ENCODE measurements at places on chromosomes 2 and 18. TPM values are rescaled to one million over a fixed set of nuclear protein-coding genes. Genes with fewer than 3 reads are reported as not detected.
A peak's percentile ranks its signal among the peaks of the same experiment; 100 is the strongest.

- no peak for DNase-seq
Measured at GRCh38 chr2:233766416-233766815, 6.3 kb downstream of the UGT1A1 start.

Gene TGFA
- not detected for total RNA-seq

GRCh38 chr2:44201648-44202165 lies 33.0 kb downstream of the PPM1B start:
- no peak for DNase-seq

DNA sequence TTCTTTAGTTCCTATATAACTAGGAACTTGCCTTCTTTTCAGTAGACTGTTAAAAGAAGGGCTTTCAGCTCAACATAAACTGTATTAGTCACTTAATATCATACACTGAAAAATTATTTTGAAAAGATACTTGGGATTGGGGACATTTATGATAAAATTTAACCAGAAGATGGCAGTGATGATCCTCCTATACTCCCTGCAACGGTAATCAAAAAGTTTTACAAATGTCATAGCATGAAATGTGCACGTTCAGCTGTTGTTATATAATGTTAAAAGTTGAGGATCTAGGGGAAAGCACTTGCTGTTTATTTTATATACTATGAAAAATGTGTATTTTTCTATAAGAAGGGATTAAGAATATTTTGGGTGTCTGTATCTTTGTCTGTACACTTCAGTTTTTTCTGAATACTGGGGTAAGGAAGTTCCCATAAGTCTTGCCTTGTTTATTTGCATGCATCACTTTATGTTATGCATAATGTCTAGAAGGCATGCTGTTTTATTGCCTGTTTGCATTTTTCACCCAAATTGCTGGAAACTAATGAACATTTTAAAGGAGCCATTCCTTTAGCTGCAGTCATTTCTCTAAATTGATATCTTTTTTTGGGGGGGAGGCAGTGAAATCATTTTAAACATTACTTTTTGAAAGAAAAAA lies 19.0 kb downstream of the DYNC1I2 start:
- peak; percentile 37 for DNase-seq

- DNase-seq: no peak
Measured at GRCh38 chr2:24461685-24462084, 29.4 kb upstream of the NCOA1 start.

Gene OTOS
- not detected for total RNA-seq

DNA sequence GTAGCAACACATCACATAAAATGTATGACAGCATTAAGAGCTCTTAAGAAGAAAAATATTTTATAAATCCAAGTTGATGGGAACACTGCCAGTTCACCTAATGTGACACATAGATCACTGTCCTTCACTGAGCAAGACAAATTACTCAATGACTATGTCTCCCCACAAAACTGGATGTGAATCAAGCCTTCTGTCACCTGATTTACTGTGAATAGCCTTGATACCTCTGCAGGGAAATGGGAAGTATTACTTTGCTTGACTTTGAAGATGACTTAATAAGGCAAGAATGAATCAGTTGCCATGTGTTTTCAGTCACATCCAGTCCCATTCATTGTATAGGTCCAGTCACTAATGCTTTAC lies 94.6 kb downstream of the NYAP2 start:
- DNase-seq: no peak

Gene SKOR2
- total RNA-seq: not detected

Gene IL18RAP
- total RNA-seq: not detected

Gene PSMA8
- total RNA-seq: 0.37 TPM

Gene BAZ2B
- 11.8 TPM for total RNA-seq

- DNase-seq: no peak
Measured at GRCh38 chr2:26635401-26635800, 5.8 kb downstream of the CIB4 start.

DNA sequence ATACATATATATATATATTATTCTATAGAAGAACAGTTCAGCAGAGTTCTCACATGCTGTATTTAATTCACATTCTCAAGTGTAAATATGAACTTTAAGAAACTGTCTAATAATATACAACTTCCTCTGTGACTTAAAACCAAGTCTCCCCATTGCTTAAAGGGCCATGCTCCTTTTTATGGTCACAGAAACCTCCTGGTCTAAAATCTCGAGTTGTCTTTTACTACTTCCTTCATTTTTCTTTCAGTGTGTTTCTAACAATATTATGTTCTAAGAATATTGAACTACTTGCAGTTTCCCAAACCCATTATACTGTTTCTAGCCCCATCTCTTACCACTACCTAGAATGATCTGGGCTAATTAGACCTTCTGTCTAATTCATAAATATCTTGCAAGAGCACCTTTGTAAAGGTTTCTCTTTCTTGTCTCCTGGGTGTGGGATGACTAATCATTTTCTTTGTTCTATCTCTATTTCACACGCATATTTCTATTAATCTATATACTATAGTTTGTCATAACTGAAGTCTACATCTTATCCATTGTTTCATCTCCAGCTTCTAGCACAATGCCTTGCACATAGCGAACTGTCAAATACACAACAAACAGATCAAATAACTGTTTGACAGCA lies 48.8 kb downstream of the ERBB4 start:
- DNase-seq: no peak

DNA sequence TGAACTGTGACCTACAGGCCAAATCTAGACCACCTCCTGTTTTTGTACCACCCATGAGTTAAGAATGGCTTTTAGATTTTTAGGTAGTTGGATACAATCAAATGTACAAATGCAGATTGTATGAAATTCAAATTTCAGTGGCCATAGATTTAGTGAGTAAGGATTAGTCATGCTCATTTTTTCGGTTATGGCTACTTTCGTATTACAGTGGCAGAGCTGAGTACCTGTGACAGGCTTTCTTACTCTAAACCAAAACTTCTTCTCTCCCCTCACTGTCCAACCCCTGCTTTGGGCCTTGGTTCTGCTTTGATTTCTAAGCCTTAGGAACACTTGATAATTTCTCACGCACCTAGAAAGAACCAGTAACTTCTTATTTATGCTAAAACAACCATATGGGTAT lies 82.1 kb downstream of the CDC42EP3 start:
- DNase-seq: no peak

DNA sequence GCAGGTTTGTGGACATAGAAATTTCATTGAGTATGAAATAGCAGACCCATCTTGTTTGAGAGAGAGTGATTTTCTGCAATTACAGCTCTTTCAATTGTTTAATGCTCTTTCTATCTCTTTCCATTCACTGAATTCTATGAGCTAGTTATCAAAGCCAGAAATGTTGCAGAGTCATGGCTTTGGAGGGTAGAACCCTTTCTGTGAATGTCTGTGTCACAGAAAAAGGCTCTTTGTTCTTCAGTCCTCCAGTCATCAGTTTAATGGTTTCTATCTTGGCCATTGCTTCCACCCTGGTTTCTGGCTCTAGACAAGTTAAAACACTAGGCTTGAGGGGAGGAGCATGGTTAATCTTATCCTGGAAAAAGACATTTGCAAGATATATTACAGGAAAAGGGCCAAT lies 655.0 kb downstream of the STK39 start:
- DNase-seq: no peak

- peak; percentile 89 for DNase-seq
Measured at GRCh38 chr2:60553495-60554073, at the start of gene BCL11A. BCL11A (minus strand) TSS chr2:60553654; CDS start chr2:60553270, 384 bp downstream.

DNA sequence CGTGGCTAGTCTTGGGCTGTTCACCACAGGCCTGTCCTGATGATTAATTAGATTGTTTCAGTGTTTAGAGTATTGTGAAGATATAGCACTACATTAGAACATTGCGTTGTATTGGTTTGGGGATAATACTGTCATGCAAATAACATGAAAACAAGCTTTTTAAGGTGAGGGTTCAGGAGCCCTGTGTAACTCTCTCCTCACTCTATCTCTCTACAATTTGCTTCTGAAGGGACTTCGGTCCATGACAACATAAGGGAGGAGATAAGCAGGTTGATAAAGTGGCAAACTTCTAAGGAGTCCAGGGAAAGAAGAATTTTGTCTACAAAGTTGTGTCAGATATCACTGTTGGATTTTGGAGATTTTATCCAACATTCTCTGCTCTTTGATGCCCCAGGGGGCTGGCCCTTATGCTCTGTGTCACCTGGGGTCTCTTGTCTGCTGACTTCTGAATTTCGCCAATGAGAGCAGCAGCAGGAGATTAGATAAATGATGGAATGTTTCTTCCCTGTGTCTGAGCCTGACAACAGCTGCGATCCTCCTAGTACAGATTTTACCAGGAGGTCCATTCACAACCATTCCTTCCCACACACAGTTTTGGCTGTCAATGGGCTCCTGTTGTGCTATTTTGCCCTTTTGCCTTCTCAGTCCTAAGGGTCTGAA lies 3.3 kb downstream of the TNP1 start:
- no peak for DNase-seq

Gene FAM210A
- total RNA-seq: 21.8 TPM

- no peak for DNase-seq
Measured at GRCh38 chr2:142025394-142025793, 105.4 kb downstream of the LRP1B start.

- no peak for DNase-seq
Measured at GRCh38 chr2:57576983-57577382, 469.6 kb upstream of the VRK2 start.

- no peak for DNase-seq
Measured at GRCh38 chr18:8730080-8730827, 24.9 kb downstream of the MTCL1 start.

DNA sequence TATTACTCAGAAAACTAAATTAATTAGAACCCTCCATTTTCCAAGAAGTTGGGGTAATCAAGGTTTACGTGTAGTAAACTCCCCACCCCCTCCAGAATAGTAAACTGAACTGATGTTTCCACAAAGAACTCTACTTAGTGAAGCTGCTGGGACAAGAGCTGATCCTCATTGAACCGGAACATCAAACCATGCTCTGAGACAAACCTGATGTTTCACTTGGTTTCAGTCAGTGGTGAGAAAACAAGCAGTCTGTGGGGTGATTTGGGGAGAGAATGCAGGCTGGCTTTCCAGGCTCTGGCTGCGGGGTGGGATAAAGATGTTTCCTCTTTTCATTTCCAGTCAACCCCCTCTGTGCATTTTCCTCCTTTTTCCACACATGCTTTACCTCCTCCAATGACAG lies 38.2 kb downstream of the CELF4 start:
- DNase-seq: peak; percentile 37

DNA sequence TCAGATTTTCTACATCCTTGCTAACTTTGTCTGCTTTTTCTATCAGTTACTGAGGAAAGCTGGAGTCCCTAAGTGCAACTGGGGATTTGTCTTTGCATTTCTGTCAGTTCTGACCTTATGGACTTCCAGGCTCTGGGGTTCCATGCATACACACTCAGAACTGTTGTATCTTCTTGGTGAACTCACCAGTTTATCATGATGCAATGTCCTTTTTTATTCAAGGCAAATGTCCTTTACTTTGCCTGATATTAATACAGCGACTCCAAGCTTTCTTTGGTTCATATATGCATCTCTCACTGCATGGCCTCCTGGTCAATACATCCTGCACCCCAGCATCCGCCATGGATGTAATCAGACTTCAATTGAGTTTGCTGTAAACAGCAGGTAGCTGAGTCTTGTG lies 44.7 kb downstream of the SLC66A2 start:
- no peak for DNase-seq

- no peak for DNase-seq
Measured at GRCh38 chr2:38039121-38039910, 36.6 kb downstream of the CYP1B1 start.

- DNase-seq: no peak
Measured at GRCh38 chr2:29382486-29382885, 267.3 kb downstream of the CLIP4 start.

DNA sequence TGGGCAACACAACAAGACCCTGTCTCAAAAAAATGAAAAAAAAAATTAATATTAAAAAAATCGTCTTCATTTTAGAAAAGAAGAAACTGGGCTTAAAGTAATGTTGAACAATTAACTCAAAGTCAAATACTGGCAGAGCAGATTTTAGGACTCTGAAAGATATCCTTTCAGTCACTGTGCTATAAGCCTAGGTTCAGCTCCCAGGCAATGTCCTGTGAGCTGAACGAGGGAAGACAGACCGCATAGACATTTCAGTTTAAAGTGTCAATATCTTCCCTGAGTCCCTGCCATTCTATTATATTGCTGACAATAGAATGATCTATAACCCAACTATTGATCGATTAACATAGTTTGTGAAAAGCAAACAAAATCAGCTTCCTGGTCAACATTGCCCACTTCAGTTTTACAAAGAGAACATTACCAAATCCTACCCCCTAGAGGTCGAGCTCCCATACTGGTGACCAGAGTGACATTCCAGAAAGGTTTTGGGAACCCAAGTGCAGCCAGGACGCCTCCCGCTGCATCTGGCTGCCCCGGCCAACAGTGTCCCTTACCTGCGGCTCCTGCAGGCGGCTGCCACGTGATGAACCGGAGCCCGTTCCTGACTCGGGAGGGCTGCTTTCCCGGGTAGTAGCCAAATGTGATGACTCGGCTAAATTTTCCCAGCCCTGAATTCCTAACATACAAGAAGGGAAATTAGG lies 639 bp downstream of the MRO start:
- DNase-seq: no peak

- DNase-seq: no peak
Measured at GRCh38 chr2:17759805-17760204, 5.9 kb downstream of the GEN1 start.

- no peak for DNase-seq
Measured at GRCh38 chr2:149860276-149860921, 272.8 kb upstream of the MMADHC start.

Gene LCT
- 0.09 TPM for total RNA-seq

DNA sequence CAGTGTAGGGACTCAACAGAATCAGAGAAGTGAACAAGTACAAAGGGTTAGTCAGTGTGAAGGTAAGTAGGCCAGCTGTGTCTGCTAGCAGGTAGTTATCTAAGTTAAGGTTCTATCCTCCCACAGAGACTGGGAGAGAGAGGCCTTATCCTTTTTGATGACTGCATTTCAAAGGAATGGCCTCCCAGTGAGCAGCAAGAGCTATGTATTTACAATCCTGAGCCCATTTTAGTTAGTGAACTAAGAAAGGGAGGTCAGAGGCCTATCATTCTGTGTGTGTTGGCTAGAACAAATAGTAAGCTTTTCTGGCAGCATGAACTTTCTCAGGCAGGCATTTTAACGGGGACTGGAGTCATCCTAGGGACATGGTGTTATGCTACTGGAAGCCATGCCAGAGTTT lies 182.9 kb downstream of the VWC2L start:
- no peak for DNase-seq

DNA sequence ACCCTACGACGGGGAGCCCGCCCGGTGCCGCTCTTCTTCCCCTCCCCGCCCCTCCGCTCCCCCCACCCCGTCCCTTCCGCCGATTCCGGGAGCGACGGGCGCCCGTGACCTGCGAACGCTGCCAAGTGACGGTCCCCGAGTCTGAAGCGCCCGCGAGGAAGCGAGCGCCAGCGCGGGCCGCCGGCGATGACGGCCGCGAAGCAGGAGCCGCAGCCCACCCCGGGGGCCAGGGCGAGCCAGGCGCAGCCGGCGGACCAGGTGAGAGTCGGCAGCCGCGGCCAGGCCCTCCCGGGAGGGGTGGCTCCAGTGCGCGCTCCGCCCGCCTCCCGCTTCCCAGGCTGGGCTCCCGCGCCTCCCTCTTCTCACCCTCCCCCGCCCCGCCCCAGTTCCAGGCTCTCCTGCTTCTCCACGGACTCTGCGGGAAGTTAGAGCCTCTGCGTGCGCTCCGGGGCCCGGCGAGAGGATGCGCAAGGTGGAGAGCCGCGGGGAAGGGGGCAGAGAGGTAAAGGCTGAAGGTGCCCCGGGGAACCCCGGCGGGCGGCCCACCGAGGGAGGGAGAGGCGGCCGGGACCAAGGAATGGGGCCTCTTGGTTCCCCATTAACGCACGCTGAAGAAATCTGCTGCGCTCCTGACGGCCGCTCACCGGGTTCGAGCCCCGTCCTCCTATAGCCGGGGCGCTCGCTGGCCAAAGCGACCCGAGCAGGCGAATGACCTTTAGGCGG lies 719.5 kb downstream of the DPP10 start:
- DNase-seq: no peak

All from OCI-LY7 (cell line).